ENCODE measurements at places on chromosomes 12 and 14.

DNA sequence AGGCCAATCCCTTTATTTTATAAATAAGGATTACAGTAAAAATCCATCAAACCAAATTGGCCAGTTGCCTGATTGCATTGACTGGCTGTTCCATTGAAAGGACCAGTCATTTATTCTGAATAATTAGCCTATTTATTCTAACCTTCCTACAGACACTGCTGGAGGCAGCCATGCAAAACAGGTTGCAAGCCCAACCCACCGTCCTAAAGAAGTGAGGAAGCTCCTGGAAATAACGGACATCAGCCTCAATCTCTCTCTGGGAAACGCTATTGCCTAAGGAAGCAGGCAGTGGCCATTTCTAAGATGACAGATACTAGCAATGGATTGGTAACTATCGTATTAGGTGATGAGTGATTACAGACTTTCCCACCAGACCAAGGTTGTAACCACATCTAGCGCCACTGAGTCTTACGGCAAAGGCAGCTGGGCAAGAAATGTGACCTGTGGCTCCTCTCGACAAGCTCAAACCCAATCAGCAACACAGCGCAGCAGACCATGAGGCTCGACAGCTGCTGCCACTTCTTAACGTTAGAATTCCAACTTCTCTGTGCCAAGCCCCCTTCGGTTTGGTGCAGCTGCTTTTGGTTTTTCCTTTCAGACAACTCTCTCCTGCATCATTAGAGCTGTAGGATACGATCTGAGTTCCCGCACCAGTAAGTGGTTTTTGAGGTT lies 134.2 kb downstream of the KCNK10 start:
- DNase-seq, result no peak

DNA sequence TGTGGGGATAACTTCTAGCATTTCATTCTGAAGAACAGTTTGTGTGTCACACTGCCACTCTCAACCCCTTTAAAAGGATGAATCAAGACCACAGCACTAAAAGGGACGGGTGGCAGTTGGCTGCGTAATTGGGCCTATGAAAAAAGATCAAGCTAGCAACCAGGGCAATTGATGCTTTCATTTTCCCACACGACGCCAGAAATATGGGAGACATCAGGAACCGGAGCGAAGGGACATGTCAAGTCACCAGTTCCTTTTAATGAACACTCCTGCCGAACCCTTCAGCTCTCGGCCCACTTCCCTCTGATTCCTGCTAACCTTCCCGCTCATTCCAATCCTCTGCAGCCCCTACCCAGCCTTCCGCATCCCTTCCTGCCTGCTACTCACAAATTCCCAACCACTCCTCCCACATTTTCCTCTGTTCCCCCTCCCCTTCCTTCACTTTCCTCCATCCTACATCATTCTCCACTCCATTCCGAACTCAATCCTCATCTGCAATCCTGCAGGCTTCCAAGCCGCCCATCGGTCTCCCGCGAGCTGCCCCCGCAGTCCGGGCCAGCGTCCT lies 753 bp downstream of the CSRNP2 start:
- peak; percentile 41 for DNase-seq

- no peak for DNase-seq
These were observed 27.8 kb downstream of the RPGRIP1 start for GRCh38 chr14:21307637-21308036.

DNA sequence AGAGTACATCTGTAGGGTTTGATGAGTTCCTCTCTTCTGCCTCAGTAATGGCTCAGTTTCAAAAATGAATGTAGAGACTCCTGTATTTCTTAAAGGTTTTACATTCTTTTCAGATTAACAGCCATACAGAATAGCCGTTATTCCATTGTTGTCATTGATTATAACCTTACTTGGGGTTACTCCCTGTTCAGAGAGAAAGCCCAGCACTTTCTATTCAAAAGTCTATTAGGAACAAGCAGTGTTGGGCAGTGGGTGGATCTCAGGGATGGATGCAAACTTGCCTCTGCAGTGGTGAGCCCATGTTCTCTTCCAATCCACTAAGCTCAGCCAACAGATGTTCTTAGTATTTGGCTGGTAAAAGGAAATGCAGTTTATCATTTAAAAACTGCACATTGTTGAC lies 342.6 kb upstream of the E2F7 start:
- DNase-seq, result no peak

DNA sequence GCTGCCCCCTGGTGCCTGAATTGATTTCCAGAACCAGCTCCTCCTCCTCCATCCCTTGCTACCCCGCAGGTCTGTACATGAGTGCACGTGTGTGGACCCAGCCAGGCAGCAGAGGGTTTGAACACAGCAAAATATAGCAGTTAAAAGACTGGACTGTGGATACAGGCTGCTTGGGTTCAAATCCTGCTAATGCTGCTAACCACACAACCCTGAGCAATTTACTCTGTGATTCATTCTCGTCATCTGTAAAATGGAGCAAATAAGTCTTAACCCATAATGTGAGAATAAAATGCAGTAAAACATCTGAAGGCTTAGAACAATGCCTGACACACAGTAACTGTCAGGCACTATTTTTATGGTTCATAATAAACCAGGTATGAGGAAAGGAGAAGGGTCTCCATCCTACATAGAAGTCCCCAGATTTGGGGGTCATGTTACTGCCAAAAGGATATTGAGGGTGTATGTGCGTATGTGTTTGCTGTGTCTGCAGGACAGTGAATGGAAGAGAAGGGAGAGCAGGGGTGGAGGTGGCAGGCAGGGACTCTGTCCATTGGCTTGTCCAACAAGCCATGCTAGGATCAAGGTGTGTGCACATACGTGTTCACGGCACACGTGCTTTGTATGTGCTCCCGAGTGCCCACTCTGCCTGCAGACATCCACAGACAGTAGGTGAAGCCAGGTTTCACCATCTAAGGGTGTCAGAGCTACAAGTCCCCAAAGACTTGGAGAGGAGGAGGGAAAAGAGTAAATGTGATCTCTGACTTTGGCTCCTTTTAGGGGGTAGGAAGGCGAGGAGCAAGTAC lies 1.5 kb upstream of the STAT6 start:
- DNase-seq, result no peak

- DNase-seq, result peak; percentile 9
These were observed 58.7 kb upstream of the STK38L start for GRCh38 chr12:27185234-27186021.

DNA sequence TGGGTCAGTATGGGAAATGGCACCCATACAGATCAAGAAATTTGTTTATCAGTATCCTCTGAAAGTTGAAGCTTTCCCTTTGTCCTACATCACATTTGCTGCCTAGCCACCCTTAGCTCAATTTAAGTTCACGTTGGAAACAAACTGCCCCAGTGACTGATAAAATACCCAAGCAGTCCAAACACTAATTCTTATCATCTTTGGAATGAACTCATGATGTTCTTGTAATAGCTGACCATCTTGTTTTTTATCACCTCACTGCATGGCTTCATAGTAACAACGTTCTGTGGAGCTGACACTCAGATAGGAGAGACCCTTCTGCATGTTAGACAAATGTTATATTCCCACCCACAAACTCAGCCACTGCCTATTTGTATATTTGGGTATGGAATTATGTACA lies 93.4 kb downstream of the GPR135 start:
- no peak for DNase-seq

GRCh38 chr12:15788233-15789219 lies 662 bp downstream of the EPS8 start:
- peak; percentile 9 for DNase-seq

DNA sequence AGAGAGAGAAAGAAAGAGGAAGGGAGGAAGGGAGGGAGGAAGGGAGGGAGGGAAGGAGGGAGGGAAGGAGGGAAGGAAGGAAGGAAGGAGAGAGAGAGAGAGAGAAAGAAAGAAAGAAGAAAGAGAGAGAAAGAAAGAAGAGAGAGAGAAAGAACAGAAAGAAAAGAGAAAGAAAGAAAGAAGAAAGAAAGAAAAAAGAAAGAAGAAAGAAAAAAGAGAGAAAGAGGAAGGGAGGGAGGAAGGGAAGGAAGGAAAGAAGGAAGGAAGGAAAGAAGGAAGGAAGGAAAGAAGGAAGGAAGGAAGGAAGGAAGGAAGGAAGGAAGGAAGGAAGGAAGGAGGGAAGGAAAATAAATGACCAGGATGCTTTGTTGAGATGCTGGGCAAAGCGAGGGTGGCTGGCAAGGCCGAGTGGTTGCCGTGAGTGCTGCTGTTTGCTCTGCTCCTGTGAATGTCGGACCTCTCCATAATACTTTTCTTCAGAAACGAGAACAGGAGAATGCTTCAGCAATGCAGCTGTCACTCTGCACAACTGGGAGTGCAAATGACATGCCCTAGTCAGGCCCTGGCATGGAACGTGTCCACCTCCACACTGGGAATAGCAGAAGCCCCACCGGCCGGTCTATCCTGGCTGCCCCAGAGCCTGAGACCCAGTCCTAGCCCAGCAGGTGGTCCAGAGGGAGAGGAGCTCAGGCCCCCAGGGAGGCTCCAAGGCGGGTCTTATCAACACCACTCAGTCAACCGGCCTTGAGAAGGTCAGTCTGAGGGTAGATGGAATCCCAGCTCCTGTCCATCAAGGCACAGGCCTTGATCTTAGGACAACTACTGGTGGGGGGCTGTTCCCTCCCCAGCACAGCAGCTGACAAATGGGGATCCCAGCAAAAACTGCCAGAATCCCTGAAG lies 25.1 kb upstream of the EIF5 start:
- DNase-seq, result no peak

- DNase-seq, result no peak
These were observed 4.4 kb downstream of the LGALS3 start for GRCh38 chr14:55133416-55133815.

DNA sequence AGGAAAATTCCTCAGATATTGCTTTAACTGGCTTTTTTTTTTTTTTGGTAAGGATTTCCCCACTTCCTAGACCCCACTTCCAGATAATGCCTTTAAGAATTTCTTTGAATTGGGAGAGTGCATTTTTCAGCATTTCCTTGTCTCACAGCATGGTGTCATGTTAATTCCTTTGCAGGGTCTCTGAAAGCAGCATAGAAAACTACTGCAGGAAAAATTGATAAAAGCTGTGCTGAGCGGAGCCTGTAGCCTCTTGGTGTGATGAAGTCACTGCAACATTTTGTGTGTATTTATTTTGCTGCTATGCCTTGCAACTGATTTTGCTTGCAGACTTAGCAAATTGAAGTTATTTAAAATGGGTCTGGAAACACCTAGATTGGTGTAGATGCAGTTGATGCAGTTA lies 2.7 kb downstream of the ANO4 start:
- DNase-seq, result no peak

DNA sequence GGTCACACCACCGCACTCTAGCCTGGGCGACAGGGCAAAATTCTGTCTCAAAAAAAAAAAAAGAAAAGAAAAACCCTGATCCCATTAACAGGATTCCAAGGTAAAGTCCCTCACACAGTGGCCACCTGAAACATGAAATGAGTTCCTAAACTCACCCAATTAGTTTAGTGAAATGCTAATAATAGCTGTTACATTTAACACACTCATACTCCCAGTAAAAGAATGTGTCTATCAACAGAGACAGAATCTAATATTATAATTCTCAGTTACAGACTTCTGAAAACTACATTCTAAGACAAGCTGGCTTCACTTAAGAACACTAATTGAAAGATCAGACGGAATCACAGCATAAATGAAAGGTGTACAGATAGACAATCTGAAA lies 44.2 kb downstream of the DUSP16 start:
- no peak for DNase-seq

DNA sequence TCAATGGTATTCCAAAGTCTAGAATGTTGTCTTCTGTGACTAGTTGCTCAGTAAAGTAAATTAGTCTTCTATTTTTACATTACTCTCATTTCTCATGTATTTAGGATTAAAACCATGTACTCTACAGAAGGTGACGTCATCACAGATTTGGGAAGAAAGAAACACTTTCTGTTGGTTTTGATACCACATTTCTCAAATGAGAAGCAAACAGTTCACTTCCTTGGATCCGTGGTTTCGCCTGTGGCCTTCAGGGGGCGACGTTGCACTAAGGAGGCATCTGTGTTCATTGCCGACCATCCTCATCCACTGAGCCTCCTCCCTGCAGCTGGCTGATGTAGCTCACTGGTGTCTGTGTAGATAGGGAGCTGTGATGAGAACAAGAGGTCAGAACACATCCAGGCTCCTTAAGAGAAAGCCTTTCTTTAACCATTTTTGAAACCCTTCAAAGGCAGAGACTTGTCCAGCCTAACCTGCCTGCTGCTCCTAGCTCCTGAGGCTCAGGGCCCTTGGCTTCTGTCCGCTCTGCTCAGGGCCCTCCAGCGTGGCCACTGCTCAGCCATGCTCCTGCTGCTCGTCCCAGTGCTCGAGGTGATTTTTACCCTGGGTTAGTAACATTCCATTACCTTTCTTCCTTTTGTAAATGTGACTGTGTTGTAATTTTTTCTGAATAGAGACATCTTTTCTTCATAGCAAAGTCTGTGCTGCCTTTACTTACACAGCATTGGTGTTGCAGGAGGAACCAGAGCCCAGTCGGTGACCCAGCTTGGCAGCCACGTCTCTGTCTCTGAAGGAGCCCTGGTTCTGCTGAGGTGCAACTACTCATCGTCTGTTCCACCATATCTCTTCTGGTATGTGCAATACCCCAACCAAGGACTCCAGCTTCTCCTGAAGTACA lies 220.6 kb upstream of the OR4E1 start:
- peak; percentile 58 for DNase-seq

DNA sequence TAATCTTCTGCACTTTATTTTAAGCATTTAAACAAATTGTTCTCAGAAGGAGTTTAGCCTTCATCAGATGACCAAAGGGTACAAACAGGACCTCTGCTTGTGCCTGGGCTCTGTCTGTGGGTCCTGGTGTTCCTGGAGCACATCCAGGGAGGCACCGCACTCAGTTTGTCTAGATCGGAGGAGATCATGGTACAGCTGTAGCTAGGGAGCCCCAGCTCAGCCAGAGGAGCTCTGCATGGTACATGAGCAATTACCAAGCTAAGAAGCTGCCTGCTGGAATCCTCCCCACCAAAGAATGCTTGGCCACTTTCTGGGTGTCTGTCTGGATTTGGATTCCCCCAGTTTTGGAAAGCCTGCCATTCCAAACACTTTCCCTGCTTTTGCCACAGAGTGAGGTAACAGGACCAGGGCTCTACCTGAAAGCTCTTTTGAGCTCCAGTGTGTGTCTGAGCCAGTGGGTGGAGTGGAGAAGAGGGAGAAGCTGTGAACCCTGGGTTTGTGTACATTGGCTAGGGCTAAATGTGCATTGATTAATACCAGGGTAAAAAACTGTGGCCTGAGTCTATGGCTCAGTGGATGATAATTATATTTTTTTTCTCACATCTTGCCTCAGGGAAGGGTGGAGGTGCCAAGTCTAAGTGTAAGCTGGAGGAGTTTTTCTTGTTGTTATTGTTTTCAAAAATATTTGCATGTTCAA lies 163.7 kb upstream of the IGF1 start:
- DNase-seq, result no peak

DNA sequence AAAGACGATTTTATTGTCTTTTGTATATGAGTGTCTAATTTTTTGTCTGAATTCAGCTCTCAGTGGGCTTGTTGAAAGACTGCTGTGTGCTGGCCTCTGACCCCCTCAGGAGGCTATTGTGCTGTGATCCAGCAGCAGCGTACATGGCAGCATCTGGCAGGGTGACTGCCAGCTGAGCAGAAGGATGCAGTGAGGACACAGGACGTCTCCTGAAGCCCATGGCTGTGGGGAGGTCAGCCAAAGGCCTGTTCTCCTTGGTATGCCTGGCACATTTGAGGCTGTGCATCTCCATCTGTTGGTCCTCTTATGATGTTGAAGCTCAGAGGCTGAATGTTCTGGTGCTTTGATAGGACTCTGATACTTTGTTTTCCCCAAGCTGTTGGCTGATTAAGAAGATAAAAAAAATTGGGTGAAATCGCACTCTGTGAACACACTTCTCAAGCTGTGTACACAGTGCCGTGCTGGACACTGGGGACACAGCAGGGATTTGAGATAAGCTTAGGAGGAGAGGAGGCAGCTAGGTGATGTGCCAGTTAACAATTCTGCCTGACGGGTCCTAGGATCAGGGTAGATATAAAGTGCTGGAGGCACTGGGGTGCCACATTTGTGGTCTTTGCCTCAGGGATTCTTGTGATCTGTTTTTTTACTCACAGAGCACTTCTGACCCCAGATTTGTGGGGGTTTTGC lies 37.5 kb downstream of the EID3 start:
- no peak for DNase-seq

Measured in CD4-positive, alpha-beta T cell treated with Interleukin-15 for 4 hours (primary cell).